ENCODE measurements at places on chromosomes 12 and 14. TPM values are rescaled to one million over a fixed set of nuclear protein-coding genes. Genes with fewer than 3 reads are reported as not detected.

DNA sequence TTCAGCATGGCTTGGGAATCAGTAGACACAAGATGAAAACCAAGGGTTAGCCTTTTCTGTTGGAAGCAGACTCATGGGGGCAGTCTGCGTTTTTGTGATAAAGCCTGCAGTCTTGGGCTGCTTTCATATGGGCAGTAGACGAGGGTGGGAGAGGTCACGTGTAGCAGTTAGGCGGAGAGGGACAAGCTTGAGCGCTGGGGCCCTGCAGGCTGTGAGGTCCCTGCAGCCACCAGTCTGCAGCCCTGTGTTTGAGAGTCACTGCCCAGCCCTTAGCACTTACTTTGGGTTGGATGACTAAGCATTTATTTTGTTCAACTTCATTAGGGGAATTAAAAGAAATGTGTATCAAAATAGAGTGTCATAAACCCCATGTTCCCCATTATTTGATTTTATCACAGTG, 37.2 kb downstream of the EP400 start:
- H3K4me1 ChIP-seq, result no peaks in the 10 kb centered on the region
- DNase-seq, result no peak
- H3K27ac ChIP-seq, result no peak overlapping the region
- peaks cover 31% of the 10 kb centered on the region for H3K36me3 ChIP-seq
- H3K4me3 ChIP-seq, result no peak overlapping the region

The BBOF1 gene
- total RNA-seq, result 0.77 TPM

DNA sequence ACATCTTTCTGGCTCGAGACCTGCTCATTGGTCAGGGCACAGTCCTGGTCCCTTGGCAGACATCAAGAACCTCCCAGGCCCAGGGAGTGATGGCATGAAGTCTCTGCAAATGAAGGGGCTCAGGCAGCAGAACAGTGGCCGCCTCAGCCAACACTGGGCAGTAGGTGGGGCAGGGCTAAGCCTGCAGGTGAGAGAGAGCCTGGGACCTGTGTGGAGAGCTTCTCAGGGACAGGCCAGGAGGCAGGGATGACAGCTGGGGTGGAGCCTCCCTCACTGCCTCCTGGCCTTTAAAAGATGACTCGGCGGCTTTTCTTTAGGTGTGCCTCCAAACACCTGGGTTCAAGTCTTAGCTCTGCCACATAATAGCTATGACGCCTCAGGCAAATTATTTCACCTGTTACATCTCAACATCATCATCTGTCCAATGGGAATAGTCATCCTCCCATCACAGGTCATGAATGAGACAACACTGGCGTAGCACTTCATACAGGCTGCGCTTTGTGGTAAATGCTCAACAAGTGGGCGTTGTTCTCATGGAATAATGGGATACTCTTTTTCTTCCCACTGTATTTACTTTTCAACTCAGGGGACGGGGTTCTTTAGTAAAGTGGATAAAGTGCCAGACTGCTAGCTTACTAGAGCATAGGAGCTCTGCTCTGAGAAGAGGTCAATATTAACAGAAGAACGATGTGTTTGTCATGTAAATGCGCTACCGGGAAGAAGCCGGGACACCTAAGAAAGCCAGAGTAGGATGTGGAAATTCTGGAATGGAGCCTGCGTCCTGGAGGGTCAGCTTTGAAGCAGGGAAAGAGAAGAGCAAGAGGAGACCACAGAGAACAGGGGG, 277.4 kb downstream of the FOXN3 start:
- H3K36me3 ChIP-seq, result no peaks in the 10 kb centered on the region
- no peak for DNase-seq
- H3K27me3 ChIP-seq, result no peaks in the 10 kb centered on the region
- no peak overlapping the region for H3K27ac ChIP-seq
- H3K4me3 ChIP-seq, result no peak overlapping the region

The OR11H6 gene
- total RNA-seq, result not detected

The OR4K15 gene
- not detected for total RNA-seq

GRCh38 chr14:57009585-57010515, 199.6 kb upstream of the OTX2 start:
- H3K4me1 ChIP-seq, result no peaks in the 10 kb centered on the region
- H3K36me3 ChIP-seq, result no peaks in the 10 kb centered on the region
- H3K4me3 ChIP-seq, result no peak overlapping the region
- DNase-seq, result no peak
- H3K27me3 ChIP-seq, result no peaks in the 10 kb centered on the region
- H3K27ac ChIP-seq, result no peak overlapping the region

All from GM12878 (cell line).